ENCODE measurements at places on chromosomes 16 and 17.
A peak's percentile ranks its signal among the peaks of the same experiment; 100 is the strongest.

DNA sequence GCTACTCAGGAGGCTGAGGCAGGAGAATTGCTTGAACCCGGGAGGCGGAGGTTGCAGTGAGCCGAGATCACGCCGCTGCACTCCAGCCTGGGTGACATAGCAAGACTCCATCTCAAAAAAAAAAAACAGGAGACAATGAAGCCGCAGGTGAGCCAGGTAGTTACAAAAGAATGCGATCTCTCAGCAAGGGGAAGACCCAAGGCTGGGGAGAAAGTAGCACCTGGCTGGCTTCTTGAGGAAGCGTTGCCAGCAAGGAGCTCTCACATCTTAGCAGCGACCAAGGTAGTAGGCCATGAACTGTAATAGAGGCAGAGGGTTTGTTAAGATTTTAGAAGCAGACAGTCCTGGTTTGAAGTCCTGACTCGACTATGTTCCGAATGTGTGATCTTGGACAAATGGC, 175.0 kb downstream of the AIPL1 start:
- DNase-seq = no peak

DNA sequence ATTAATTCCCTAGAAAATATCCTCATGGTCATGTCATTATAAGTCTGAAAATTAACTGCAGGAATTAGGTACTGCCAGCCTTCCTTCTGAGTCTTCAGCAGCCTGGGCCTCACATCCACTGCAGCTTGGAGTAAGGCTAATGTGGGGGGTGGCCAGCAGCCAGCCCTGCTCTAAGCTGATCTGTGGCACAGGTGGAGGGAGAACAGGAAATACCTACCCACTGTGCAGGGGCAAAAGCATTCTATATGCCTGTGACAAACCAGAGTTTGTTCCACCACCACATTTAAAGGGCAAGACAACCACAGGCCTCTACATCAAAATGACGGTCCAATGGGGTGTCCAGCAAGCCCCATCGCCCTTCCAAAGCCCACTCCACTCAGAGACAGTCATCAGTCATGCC, 9.4 kb downstream of the NPRL3 start:
- no peak for DNase-seq

DNA sequence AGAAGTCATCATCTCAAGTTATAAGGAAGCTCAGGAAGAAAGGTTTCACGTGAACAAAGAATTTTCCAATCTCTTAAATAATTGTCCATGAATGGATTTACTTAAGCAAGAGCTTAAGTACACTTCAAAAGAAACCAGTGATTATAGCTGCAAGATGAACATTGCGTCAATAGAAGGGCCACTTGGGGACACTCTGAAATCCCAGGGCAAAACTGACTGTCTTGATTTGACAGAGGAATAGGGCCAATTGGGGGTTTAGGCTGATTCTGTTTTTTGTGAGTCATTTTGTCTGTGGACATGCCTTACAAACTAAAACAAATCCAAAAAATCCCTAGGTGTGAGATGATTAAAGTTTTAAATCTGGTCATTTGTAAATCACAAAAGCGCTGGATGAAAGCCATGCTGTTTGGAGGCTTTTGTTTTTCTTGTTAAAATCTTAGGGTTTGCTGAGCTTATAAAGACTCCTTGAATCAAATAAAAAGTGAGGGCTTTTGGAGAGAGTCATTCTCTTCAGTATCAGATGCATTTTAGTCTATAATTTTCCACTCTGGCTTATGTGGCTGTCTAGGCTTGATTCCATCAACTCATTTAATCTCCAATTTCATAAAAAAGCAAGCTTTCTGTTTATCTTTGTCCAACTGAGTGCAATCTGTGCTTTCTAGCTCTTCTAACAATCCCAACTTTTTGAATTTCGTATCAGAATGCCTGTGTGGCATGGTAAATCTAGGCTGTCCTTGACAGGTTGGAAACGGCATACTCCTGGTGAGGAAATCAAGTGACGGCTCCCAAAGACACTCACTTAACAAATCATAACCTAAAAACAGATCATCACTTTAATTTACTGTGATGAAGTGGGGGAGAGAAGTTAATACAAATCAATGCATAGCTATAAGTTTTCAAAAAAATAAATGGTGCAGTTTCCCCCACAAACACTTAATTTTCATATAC, 98.2 kb upstream of the SOX9 start:
- DNase-seq = no peak

- no peak for DNase-seq
These were observed 61.9 kb upstream of the CIBAR2 start for GRCh38 chr16:85173981-85174751.

- no peak for DNase-seq
These were observed 13.8 kb upstream of the GSDMA start for GRCh38 chr17:39949028-39949427.

- DNase-seq = no peak
These were observed 961 bp downstream of the AMFR start for GRCh38 chr16:56424404-56424764.

GRCh38 chr16:71564335-71564967, 12.4 kb downstream of the TAT start:
- DNase-seq = no peak

DNA sequence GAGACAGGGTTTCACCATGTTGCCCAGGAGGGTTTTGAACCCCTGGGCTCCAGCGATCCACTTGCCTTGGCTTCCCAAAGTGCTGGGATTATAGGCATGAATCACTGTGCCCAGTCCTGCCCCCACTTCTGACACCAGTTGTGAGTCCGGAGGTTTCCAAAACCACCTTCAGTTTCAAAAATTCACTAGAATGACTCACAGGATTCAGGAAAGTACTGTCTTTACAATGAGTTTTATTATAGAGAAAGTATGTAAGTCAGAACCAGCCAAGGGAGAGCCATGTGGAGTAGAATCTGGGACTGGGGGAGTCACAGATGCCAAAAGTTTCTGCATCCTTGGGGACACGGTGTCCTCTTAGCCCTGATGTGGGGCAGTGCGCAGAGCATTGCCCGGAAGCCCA, 55.1 kb downstream of the PLD6 start:
- no peak for DNase-seq

- DNase-seq = no peak
These were observed 60.1 kb downstream of the TK2 start for GRCh38 chr16:66489818-66490217.

GRCh38 chr16:53964145-53964790, 260.3 kb downstream of the FTO start:
- no peak for DNase-seq

DNA sequence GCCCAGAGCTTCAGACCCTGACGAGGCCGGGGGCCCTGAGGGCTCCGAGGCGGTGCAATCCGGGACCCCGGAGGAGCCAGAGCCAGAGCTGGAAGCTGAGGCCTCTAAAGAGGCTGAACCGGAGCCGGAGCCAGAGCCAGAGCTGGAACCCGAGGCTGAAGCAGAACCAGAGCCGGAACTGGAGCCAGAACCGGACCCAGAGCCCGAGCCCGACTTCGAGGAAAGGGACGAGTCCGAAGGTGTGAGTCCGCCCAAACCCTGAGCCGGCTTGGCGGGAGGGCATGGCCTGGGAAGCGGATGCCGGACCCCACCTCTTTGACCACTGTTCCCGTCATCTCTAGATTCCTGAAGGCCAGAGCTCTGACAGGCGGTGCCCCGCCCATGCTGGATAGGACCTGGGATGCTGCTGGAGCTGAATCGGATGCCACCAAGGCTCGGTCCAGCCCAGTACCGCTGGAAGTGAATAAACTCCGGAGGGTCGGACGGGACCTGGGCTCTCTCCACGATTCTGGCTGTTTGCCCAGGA, 4.4 kb downstream of the NOL3 start:
- no peak for DNase-seq

GRCh38 chr16:54239456-54239855, 47.1 kb downstream of the IRX3 start:
- DNase-seq = no peak

DNA sequence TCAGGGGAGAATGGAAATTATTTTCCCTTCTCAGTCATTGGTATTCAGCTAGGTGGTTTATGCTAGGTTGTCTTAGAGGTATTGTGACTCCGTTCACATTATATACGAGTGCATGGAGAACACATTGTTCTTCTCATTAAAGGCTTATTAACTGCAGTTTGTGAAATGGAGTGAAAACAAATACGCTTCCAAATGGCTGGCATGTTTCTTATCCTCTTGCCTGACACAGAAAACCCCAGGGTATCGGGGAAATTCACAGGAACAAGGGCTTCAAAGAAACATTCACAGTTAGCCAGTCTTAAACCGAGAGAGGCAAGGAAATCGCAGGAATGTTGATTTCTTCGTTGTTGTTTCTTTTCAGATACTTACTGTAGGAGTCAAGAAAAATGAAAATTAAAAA, 1047.9 kb upstream of the RBFOX1 start:
- DNase-seq = no peak

DNA sequence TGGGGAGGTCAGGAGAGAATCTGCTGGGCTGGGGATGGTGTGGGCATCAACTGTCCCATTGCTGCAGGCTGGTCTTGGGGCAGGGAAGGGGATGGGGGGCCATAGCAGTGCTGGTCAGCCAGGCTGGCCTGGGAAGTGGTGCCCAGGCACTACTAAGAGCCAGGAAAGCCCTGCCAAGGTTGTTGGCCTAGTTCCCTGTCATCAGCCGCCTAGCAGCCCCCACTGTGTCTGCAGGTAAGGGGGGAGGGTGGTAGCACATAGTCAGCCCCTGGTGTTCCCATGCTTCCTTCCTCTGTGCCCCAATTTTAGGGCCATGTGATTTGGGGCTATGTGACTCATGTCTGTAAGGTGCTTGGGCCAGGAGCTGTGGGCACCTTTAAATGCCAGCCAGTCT, 17.8 kb downstream of the GJD3 start:
- DNase-seq = no peak

- no peak for DNase-seq
These were observed 4.5 kb downstream of the FBXL19 start for GRCh38 chr16:30927789-30928378.

DNA sequence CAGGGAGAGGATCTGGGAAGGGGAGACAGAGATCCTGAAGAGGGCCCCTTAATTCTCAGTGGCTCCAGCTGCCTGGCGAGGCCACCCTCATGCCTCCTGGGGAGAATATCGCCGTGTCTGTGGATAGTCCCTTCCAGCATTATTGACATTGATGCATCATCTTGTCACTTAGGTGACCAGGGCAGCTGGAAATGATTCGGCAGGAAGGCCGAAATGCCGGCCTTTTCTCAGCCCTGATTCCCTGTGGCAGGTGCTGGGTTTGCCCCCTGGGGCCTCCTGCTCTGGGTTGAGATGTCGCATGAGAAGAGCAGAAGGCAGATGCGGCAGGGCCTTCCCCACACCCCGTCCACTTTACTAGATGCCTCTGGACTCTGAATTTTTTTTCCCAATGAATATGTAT, 89.5 kb downstream of the RAP1GAP2 start:
- DNase-seq = no peak

- no peak for DNase-seq
These were observed at the start of gene RIPOR1 for GRCh38 chr16:67528222-67528869. Gene RIPOR1, plus strand, starts transcription at chr16:67528829. Its CDS starts 9,618 bp downstream, at chr16:67538447.

DNA sequence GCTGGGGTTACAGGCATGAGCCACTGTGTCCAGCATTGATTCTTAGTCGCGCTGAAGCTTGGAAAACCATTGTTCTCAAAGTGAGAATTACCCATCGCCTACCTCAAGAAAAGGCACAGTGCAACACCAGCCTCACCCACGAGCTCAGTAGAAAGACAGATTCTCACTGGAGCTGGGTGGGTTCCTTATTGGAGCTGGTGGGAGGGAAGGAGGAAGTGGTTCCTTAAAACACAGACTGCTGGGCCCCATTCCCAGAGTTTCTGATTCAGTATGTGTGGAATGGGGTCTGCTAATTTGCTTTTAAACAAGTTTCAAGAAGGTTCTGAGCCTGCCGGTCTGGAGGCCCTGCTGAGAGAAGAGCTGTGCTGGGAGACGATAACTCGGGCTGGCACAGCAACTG, 264.7 kb downstream of the ENGASE start:
- DNase-seq = no peak

GRCh38 chr16:48381201-48381600, 4.0 kb downstream of the SIAH1 start:
- DNase-seq = no peak

DNA sequence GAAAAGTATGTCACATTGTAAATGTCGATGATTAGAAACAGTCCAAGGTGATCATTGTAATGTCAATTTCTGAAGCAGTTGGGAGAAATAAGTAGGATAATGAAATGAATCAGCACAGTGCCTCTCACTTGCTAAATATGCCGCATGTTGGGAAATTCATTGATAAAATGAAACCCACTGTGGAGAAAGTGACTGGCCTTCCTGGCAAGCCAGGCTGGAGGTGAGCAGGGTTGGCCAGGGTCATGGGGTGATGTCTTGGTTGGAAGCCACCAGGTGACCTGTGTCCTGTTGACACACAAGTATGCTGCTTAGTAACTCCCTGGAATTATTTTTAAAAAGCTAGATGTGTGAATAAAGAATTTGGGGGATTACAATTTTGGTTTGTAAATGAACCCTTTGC, 14.9 kb upstream of the WNT9B start:
- DNase-seq = no peak

DNA sequence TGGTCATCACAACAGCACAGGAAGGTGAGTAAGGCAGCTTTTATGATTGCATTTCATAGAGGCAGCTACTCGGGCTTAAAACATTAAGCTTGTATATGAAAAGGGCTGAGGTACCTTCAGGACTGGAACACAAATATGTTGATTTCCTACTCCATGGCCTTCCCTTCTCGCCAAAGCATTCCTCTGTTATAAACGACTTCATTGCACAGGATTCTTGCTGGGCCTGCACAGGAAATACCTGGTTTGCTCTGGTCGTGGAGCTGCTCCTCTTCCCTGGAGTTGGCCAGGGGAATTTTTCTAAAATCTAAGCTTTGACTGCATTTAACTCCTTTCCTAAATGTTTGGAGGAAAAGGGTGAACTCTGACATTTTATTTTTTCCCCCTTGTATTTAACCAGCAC, 49.0 kb downstream of the CHD9 start:
- DNase-seq = no peak

DNA sequence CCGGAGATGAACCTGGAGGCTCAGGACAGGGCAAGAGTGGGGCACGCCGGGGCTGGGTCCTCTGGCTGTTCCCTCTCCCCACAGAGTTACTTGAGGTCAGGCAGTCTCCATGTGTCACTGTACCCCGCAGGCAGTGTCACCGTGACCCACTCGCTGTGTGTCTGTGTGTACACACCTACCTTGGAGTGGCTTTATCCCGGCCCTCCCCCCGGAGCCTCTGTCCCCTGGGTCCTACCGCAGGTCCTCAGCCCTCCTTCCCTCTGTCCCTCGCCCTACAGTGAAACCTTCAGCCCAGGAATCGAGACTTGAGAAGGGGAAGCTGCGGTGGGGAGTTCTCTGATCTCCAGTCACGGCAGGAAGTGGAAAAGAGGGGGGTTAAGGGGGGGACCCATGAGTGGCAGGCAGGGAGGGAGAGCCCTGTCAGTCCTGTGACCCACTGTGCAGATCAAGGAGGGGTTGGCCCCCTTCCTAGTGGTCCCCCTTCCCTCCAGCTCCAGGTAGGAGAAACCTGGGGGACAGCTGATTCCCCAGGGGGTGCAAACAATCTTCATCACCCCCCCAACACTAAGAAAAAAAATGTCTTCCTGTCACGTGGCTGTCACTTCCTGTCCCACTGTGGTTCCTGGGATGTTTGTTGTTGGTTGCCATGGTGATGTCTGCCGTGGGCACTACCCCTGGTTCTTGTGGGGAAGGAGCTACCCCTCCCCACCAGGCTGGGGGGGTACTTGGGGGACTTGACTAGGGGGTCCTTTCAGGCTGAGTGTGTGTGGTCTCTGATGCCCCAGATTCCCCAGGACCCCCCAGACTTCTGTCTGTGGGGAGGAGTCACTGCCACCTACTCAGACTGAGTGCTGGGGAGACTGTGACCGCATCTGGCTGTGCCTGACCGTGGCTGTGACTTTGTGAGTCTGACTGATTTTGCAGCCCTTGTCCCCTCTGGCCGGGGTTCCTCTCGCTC, 13.7 kb downstream of the RARA start:
- peak; percentile 79 for DNase-seq
